Activated T-helper 9 cell treated with anti-CD3 and anti-CD28 coated beads, Interleukin-2, amount 50 U/mL, for 16 hours (primary cell): ENCODE measurements at places on chromosomes 5 and 9.
A peak's percentile ranks its signal among the peaks of the same experiment; 100 is the strongest.

DNA sequence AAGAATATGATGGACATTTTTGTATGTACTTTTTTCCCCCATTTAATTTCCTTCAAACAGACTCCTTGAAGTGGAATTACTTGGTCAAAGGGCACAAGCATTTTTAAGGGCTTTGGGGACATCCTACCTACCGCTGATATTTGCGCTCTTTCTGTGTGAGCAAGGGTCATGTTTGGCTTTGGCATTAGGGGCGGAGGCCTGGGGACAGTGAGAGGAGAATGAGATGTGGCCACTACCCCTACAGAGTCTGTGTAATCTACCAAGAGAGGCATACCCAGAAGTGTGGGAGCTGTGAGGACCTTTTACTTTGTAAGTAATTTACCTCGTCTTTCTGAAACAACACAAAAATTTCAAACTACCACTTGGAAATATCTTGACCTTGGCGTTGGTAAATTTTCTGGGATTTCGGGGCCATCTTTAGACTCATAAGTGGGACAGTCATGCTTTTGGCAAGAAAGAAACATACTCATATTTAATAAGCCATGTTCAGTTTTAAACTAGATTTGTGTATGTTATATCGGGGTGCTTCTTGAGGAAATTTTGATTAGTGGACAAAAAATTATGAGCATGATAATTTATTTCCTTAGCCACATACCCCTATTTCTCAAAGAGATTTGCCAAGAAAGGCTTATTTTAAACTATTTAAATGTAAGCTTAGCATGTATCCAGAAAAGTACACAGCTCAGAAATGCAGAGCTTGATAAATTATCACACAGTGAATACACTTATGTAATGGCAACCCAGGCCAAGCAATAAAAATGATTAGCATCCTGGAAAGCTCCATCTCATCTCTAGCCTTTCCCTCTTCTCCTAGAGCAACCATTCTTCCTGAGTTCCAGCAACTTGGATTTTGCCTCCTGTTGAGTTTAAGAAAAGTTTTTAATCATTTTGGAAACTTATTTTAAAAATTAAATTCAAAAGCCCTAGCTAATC is 63.6 kb downstream of the ARHGAP26 start:
- DNase-seq, result no peak

GRCh38 chr9:79165020-79165780 is 406.6 kb upstream of the TLE4 start:
- no peak for DNase-seq

DNA sequence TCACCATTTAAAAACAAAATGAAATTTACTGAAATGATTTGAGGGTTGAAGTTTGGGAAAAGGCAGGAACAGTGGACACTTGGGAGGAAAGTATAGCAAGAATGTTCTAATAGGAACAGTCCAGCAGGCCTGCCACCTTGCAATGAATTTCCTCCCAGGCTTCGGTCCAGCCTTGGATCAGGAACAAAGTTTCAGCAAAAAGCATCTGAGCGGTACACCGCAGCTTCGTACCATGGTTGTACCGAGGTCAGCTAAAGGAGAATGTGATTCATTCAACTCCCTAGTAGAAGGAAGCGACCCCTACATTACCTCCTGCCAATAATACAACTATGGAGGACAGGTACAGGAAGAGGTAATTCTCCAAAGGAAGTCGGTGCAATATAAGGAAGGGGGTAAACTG is 111.4 kb downstream of the ENC1 start:
- DNase-seq, result no peak

DNA sequence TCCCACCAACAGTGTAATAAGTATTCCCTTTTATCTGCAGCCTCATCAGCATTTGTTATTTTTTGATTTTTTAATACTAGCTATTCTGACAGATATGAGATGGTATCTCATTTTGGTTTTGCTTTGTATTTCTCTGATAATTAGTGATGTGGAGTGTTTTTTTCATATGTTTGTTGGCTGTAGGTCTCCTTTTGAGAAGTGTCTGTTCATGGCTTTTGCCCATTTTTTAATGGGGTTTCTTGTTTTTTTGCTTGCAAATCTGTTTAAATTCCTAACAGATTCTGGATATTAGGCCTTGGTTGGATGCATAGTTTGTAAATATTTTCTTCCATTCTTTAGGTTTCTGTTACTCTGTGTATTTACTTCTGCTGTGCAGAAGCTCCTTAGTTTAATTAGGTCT is 445.4 kb upstream of the DAB2 start:
- DNase-seq, result no peak

GRCh38 chr5:77438071-77438470 is 54.0 kb downstream of the WDR41 start:
- no peak for DNase-seq

DNA sequence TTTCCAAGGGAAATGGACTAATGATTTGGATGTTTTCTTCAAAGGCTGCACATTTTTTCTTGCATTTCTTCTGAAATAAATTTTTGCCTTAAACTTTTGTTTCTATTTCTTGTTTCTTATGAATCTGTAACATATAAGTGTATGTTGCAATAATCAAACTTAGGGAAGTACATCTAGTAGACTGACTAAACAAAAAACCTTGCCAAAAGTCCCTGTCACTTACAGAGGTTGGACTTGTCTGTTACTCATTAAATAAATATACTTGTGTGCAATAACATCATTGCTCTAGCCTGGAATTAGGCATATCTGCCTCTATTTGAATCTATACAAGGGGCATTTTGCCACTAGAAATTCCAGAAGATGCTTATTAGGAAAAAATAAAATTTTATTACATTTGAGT is 56.6 kb downstream of the C6 start:
- no peak for DNase-seq

DNA sequence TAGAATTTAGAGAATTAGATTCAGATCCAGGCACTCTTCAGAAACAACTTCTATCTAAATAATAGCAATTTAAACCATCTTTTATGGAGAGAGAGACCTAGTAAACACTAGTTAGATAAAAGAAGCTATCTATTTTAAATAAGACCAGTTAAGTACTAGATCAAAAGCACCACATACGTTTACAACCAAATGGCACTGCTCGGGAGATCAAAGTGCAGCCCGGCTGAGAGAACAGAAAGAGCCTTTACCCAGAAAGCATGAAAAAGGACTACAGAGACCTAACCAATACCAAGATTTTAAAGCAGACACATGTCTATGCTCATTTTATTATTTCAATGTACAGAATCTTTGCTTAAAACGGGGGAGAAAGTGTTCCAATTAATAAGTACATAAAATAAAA is 30.8 kb downstream of the LIX1 start:
- DNase-seq, result no peak

DNA sequence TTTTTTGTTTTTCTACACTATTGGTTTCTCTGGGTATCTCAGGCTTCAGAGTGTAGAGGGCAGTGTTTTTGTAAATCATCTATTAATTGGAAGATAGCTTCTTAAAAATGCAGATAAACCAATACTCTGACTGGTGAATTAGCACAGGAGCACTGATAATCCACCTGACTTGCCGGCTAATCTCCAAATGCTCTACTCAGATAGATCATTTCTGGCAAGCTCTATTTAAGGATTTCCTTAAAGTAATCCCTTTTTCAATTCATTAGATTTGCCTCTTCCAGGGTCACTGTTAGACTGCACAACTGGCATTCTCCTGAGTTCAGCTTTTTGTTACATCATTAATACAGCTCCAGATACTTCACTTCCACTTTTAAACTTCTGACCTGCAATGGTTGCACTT is 1390.3 kb upstream of the NUDT12 start:
- no peak for DNase-seq

DNA sequence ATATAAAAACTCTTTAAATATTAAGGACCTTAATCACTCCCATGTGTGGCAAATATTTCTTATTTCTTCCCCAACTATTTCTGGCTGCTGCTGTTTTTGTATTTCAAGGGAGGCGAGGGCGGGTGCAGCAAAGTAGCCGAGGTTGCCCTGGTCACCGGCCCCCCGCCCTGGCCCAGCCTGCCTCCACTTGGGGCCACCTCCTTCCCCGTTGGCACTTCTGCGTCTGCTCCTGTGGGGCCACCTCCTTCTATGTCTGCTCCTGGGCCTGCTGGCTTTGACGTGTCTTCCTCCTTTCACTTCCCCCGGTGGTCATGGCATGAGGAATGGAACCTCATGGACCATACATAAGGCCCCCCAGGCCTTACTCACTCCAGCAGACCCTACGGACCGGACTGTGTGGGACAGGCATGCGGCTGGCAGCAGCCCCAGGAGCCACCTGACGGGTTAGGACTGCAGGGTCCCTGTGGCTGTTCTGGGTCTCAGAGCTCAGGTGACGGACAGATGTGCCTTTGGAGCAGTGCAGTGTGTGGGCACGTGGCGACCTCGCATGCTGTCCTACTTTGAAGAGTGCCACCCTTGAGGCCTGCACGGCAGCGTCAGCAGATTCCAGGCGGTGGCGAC is 5.8 kb upstream of the ENTPD8 start:
- DNase-seq, result no peak

GRCh38 chr9:137095664-137096517 is 9.1 kb downstream of the MAN1B1 start:
- DNase-seq, result peak; percentile 80

GRCh38 chr5:110478895-110479294 is 247.6 kb downstream of the TMEM232 start:
- DNase-seq, result no peak

DNA sequence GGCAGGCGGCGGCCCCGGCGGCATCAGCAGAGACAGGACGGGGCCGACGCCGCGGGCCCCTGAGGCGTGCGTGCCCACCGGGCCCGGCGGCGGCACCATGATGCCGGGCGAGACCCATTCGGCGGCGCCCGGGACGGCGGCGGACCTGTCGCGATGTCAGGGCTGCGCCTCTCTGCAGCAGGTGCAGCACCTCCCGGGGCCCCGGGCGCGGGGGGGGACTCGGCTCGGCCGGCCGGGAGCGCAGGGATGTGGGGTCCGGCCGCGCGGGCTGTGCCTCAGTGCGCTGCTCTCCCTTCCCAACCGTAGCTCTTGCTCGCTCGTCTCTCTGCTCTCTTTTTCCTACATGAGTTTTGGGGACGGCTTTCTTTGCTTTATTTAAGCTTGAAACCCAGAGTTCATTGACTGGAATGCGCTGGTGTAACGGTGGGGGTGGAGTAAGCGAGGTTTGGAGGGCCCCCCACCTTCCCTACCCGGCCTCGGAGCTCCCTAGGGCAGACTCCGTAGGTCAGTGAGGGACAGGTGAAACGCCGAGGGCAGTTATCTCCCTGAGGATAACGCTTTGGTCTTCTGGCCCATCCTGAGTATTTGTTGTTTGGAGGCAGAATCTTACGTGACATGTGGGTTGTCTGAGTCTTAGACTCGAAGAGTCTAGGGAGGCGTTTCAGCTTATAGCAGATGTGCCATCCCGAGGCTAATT is 490 bp downstream of the ICE1 start:
- no peak for DNase-seq

DNA sequence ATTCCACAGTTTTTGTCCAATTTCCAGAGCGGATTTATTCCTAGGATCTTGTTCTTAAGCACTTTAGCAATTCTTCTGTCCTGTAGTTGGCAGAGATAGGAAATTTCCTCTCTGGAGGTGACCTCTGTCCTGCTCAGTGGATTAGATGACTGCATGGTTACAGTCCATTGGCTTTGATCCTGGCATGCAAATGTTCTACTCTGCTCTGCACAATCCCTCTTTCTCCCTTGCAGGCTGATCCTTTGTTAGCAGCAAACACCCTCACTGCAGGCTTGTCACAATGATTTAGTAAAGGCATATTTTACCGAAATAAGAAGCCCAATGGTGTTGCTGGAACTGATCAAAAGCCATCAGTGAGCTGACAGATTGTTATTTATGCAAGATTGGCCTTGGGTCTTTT is 243.8 kb downstream of the COX7C start:
- DNase-seq, result no peak

GRCh38 chr9:27377811-27378456 is 81.0 kb upstream of the EQTN start:
- DNase-seq, result no peak

DNA sequence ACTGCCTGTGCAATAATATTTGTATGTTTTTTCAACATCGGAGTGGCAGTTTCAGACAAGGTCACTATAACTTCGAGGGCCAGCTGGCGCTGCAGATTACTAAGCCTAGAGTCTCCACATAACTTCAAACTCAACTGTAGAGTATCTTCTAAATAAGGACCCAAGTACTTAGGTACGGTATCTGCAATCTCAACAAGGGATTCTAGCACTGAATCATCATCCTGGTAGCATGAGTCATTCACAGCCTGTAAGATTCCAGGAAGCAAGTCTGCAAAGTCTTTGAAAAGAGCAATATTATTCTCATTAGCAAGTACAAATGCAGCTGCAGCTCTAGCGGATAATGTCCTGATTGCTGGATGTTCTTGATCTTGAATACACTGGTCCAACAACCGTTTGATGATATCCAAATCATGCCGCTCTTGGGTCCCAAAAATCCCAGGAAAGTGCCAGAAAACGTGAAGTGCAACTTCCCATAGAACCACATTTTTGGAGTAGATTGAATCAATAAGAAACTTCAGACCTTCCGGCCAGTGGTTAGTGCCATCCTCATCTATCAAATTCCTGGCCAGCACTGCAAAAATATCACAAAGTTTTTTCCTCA is 654 bp downstream of the RANBP6 start:
- DNase-seq, result no peak

GRCh38 chr5:76527685-76528161 is 95.5 kb downstream of the F2RL2 start:
- no peak for DNase-seq

- no peak for DNase-seq
Measured at GRCh38 chr9:81266086-81266485, 423.3 kb downstream of the TLE1 start.

- no peak for DNase-seq
Measured at GRCh38 chr5:61701877-61702602, 370.0 kb downstream of the ZSWIM6 start.

DNA sequence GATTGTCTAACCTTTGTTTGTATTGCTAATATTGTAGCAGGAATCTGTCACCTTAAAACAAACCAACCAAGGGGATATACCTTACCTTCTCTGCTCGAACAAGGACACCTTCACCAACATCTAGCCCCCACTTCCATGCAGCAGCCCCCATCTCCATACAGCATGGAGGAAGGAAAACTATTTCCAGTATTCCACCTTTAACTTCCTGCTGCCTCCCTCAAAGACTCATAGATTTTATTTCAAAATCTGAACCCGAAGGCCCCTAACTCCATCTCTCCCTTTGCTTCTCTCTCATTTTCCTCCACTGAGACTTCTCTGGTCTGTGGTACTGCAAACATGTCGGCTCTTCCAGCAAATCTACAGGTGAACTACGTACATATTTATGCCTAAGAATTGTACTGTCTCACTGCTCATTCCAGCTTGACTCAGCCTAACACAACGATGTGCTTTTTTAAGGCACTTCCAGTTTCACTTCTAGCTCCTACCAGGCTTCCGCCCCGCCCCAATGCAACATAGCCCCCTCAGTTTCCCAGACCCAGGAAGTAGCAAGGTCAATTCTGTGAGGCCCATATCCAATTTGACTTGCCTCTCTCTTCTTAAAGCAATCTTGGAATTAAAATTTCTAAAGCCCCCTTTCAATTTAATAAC is 70.7 kb upstream of the RNF38 start:
- DNase-seq, result peak; percentile 35

DNA sequence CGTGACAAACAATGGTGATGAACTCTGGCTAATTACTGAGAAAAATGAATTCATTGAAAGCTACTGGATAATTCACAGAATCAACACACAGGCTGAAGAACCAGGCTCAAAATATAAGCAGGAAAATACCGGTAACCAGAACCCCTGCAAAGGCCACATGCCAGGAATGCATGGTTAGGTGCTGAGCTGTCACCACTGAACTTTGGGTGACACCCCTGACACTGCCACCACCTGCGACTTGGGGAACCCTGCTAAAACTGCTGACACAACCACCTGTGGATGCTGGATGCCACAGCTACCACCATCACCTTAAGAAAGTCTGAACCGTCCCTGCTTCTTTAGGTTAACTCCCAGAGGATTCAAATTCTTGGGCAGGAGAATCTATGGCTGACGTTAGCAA is 72.0 kb upstream of the NR4A3 start:
- DNase-seq, result no peak

GRCh38 chr5:51500-51823 is 40.5 kb upstream of the PLEKHG4B start:
- no peak for DNase-seq
